ENCODE measurements at places on chromosomes 5 and 9.

DNA sequence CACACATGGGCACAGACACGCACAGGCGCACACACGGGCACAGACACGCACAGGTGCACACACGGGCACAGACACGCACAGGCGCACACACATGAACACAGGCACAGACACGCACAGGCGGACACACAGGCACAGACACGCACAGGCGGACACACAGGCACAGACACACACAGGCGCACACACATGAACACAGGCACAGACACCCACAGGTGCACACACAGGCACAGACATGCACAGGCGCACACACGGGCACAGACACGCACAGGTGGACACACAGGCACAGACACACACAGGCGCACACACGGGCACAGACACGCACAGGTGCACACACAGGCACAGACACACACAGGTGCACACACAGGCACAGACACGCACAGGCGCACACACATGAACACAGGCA lies 312.8 kb upstream of the IRX1 start:
- DNase-seq: no peak

- DNase-seq: peak; percentile 55
Observed at GRCh38 chr9:133135146-133135745, 14.2 kb upstream of the RALGDS start.

DNA sequence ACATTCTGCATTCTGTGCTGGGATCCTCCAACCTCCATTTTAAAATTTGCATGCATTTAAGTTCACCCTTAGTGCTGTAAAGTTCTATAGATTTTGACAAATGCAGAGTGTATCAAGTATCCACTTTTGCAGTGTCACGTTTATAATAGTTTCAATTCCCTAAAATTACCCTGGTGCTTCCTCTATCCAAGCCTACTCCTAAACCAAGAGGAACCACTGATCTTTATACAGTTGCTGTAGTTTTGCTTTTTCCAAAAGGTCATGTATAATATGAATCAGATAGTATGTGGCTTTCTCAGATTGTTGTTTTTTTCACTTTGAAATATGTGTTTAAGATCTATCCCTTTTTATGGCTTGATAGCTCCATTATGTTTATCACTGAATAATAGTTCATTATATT lies 468.4 kb upstream of the CDH6 start:
- no peak for DNase-seq

DNA sequence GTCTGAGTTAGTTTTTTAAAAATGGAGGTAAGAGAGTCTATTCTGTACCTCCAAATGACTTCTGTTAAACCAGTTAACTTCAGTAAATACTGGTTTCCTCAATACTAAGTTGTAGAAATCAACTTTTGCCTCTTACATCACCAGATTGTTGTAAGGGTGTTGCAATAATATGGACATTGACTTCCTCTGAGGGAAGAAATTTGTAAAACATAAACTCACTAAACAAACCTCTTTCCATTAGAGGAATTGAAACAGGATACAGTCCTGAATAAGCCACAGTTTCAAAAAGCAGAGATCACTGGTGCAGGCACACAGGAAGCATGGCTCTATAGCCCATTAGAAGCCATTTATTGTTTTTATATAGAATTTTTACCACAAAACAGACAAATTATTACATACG lies 32.7 kb upstream of the SLCO6A1 start:
- DNase-seq: peak; percentile 51

- DNase-seq: no peak
Observed at GRCh38 chr5:88805151-88805784, 77.7 kb downstream of the MEF2C start.

- DNase-seq: no peak
Observed at GRCh38 chr5:173282916-173283315, 45.3 kb downstream of the STC2 start.

DNA sequence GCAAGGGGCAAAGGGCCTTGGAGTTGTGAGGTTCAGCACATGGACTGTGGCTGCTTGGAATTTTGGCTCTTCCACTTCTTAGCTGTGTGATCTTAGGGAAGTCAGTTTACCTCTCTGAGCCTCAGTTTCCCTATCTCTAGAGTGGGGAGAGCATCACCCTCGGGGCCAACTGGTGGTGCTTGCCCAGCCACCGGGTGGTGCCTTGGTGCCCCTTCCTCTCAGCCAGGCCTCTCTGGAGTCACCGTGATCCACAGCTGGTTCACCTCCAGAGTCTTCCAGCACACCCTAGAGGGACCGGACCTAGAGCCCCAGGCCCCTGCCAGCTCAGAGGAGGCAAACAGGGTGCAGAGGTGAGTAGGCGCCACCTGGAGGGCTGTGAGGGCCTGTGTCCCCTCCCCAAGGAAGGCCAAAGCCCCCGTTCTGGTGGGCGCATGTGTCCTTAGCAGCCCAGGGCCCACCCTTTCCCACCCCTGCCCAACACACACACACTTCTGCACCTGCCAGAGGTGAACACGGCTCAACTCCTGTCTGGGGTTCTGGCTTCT lies 7.7 kb downstream of the ADGRD2 start:
- DNase-seq: no peak

DNA sequence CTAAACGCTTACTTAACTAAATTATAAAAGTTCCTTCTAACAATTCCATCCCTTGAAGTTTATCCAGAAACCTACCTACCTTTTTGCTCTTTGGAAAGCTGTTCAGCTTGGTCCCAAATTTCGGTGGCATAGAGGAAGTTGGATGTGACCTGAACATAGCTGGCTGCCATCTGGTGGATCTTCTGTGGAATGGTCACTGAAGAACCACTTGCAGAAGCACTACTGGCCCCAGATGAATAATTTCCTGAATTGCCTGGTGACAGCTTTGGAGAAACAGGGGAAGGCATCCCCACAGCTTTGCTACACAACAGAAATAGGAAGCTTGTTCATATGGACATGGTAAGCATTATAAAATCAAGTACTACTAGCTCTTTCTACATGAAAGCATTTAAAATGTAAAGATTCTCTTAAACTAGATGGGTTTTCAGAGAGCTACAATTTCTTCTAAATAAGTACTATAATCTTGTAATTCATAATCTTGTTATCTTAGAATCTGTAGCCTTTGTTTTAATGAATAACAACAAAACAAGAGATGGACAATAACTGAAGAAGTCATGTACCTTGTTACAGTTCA lies 9.9 kb downstream of the LEAP2 start:
- no peak for DNase-seq

DNA sequence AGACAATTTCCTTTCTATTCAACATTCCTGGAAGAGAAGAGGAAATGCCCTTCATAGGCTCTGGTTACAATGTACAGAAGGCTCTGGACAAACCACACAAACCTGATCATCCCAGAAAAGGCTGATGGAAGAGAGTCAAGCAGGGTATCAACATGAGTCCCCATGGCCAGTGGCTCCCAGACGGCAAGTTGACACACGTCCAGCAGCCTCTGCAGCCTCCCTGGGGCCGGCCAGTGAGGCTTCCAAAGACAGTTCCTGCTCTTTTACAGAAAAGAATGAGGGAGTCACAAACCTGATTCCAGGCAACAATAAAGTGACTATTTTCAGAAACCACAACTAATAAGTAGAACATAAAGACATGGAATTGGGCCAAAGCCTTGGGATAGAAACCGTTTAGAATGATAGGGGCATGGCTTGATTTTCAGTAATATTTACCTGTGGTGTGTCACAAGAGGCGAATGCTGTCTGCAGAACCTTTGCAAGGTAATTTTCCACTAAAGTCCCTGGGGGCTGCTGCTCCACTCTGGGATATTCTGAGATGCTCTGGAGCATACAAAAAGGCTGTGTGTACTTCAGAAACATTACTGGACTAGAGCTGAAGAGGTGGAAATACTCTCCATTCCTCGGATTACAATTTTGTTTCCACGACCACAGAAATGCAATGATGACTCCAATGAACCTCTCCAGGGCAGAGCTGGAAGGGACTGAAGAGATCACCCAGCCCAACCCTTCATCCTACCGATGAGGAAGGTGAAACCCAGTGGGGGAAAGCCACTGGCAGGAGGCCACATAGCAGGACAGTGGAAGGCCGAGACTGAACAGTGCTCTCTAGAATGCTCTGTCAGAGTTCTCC lies 10.4 kb downstream of the MED27 start:
- DNase-seq: no peak

DNA sequence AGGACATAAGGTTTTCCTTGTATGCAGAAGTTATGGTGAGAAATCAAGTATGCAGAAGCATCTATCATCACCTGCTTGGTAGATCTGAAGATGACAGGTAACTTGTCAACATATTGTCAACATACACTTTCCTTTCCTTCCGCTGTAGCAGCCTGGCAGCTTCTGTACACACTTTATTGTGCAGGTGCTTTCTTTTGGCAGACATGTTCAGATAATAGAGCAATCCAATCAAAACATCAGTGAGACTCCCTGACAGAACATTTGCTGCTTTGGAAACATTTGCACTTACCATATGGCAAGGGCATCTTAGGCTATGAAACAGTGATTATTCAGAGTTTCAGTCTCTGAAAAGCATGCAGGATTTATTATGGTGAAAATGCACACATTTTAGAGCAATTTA lies 161.1 kb upstream of the CDH12 start:
- no peak for DNase-seq

DNA sequence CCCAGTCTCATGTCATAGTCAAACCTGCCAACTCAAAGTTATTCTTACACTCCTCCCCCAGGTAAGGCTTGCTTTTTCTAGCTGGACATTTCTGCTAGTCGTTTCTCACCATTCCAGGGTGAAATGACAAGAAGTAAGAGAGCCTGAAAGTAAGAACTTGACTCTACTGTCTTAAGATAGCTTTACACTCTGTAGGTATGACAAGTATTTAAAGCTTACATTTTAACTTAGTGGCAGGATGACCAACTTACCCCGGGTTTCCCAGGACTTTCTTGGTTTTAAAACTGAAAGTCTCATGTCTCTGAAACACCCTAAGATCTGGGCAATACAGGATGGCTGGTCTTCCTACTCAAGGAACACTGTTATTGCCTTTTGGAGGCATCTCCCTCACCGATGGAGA lies 67.5 kb upstream of the PIK3R1 start:
- no peak for DNase-seq

GRCh38 chr5:32369542-32370155 lies 56.9 kb upstream of the MTMR12 start:
- no peak for DNase-seq

DNA sequence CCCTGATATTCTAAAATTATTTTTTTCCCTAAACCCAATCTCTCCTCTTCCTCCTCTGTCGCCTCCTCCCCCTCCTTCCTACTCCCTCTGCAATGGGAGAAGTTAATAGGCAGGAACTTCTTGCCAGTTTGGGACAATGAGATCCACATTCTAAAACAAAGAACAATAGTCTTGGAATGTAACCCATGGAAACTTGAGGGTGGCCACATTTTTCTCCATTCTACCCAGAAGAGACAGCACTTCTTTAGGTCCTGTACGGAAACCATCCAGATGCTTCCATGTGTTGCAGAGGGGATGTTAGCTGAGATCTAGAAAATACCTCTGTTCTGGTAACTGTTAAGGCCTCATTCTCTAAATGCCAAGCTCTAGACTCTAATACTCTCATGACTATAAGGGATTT lies 10.0 kb downstream of the SPARC start:
- DNase-seq: no peak

DNA sequence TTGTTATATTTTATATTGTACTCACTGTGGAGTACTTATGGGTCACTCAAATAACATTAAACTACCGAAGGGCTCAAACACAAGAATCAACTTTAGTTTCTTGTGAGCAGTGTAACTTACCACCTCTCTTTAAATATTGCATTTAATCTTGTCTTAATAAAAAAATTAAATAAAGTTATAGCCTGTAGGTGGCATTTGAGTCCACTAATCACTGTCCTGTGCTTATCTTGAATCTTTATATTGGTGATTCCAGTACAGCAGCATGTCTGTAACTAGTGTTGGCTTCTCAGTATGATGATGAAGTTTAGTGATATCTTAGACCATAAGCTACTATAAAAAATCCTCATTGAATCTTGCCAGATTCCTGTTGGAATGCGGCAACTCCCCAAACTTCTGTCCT lies 313.8 kb downstream of the FAM170A start:
- DNase-seq: no peak

DNA sequence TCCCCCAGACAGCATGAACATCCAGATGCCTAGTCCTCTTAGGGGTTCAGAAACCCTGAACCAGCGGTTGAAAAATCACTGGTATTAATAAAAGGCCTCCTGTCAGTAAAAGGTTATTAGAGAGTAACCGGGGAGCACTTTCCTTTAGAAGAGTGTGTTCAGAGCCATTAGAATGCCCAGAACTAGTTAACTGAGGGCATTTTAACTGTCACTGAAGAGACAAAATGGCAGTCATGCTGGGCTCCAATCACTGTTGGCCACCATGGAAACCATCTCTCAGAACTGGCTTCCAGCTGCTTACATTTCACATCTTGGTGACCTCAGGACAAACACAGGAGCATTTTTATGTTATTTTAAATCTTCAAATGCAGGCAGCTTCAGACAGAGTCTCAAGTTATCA lies 36.2 kb upstream of the GDA start:
- no peak for DNase-seq

- no peak for DNase-seq
Observed at GRCh38 chr9:100674419-100675122, 96.7 kb downstream of the CAVIN4 start.

DNA sequence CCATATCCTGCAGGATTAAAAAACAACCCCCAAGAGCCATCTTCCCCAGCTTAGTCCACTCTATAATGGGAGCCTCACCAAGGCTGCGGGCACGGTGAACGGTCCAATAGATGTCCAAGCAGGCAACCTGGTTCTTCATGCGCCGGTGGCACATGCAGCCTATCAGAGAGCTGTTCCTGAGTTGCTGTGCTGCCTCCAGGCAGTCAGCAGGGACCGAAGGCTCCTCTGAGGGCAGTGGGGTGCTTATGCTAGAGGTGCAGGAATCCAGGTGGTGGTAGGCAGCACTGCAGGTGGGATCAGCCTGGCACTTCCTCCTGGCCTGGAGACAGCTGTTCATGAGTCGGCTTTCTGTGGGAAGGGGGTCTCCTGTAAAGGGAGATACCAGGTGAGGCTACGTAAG lies 10.2 kb downstream of the GFRA3 start:
- no peak for DNase-seq

DNA sequence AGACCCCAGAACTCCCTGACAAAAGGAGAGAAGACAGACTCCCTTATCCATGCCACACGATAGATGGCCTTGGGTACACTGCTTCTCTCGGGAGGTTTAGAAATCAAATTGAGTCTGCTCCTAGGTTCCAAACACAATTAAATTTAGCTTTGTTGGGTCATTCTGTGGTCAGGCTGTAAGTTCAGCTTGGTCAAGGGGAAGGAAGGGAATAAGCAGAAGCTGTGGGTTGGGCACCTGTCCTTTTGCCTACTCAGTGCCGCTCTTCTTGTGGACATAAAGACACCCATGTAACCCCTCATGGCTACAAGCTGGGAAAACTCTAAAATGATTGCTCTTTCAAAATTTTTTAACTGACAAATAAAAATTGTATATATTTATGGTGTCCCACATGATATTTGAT lies 19.1 kb upstream of the AK3 start:
- DNase-seq: no peak

Data from epithelial cell of proximal tubule (primary cell).